OCI-LY7 (cell line): ENCODE measurements at places on chromosomes 6 and 20.

GRCh38 chr20:37436527-37437186 lies 84.4 kb upstream of the NNAT start:
- DNase-seq, result no peak

DNA sequence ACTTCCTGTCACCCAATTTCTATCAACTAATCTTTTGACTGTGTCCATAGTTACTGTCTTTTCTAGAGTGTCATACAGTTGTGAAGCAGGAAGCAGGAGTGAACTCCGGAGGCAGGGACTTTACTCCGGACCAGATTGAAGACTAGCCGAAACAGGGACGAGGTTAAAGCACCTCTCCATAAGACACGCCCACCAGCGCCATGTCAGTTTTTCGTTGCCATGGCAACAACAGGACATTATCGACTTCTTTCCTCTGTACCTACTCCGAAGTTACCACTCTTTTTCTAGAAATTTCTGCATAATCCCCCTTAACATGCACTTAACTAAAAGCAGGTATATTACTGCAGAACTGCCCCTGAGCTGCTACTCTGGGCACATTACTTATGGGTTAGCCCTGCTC lies 25.2 kb downstream of the TRIM38 start:
- no peak for DNase-seq

DNA sequence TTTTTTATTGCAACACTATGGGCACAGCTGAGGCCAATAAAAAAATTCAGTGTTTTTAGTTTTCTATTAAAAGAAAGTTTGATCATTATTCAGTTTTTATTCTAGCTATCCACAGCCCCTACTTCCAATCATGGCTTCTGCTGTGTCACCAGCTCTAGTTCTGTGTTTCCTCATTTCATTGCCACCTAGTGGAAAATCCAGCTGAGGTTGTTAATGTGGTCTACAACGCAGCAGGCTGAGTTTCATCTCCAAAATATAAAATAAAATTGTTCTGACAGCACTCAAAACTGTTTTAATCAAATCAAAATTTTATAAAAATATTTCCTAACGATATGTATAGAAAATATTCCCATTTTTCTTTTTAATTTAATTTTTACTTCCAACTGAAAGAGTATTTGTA lies 13.6 kb downstream of the COL9A1 start:
- DNase-seq, result no peak

DNA sequence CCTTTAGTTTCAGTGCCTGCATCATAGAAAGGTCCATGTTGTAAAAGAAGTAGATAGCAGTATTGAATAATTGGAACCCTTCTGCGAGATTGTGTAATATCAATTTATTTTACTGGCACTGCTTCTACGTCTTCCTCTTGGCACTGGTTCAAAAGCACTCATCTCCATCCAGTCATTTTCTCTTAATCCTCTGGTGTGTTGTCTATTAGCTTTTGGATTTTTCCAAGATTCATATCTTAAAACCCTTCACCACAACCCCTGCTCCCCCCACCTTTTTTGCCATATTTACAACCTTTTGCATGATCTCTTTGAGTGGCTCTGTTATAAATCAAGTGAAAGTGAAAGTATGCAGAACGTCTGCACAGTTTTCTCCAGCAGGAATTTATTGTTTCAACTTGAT lies 76.6 kb upstream of the HSF2 start:
- no peak for DNase-seq

DNA sequence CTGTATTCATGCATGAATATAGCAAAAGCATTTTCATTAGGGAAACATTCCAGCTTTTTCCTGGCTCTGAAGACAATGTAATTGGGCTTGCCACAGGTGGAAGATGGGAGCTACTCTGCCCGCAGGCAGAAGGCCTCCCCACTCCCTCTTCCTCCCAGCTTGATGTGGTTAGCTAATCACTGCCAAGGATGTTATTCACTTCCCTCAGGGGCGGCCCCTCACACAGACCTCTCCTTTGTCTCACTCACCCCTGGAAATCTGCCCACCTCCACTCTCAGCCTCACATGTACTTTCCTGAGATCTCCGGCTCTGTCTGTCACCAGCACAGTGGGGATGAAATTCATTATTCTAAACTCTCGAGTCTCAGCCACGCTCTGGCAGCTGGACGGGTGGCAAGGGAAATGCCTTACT lies 100.7 kb downstream of the ANKRD60 start:
- DNase-seq, result no peak

DNA sequence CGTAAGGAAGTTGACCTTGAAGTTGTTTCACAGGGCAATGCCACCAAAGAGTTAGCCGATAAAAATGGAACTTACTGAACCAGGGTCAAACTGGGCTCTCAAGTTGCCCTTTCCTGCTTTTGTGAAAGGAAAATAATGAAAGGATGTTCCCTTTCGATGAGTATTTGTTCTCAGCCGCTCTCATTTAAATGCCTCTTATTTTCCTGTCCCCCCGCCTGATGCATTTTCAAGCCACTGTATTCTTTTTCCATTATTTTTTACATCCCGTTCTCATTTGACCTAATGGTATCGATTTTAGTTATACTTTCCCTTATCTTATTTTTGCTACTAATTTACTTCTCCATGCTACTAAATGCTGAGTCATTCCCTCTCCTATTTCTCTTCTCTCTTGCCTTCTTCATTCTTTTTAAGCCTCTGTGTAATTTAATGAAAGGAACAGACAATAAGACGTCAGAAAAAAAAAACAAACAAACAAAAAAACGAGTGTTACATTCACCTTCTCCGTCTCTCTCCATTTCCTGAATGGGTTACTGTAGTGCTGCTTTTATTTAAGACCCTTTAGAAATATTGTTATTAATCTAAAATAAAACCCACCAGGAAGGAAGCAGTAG lies 655 bp upstream of the NDUFAF4 start:
- DNase-seq, result peak; percentile 15

DNA sequence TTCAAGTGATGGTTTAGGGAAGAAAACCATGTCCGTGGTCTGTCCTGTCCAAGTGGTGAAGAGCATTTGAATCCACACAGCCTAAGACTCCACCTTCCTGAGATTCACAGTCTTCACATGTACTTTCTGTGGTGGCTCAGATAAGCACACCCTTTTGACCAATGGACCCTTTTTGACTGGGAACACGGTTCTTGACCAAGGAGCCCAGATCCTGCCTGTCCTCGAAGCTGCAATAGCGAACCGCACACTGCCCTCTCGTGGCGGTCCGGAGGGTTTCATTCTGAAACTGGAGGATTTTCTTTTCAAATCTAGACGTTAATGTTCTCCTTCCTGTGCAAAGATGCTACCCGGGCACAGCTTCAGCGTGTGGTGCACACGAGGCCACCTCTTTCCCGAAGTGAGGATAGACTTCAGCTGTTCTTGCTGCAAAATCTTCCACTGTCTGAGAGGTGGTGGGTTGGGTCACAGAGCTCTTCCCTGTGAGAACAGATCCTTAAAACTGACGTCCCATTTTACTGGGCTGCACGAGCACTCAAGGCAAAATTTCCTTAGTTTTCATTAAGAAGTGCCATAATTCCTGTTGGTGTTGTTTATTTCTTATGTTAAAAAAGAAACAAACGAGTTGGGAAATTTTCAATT lies 90.5 kb downstream of the SYNJ2 start:
- peak; percentile 58 for DNase-seq

GRCh38 chr6:105301072-105301503 lies 101.8 kb downstream of the PREP start:
- DNase-seq, result no peak

DNA sequence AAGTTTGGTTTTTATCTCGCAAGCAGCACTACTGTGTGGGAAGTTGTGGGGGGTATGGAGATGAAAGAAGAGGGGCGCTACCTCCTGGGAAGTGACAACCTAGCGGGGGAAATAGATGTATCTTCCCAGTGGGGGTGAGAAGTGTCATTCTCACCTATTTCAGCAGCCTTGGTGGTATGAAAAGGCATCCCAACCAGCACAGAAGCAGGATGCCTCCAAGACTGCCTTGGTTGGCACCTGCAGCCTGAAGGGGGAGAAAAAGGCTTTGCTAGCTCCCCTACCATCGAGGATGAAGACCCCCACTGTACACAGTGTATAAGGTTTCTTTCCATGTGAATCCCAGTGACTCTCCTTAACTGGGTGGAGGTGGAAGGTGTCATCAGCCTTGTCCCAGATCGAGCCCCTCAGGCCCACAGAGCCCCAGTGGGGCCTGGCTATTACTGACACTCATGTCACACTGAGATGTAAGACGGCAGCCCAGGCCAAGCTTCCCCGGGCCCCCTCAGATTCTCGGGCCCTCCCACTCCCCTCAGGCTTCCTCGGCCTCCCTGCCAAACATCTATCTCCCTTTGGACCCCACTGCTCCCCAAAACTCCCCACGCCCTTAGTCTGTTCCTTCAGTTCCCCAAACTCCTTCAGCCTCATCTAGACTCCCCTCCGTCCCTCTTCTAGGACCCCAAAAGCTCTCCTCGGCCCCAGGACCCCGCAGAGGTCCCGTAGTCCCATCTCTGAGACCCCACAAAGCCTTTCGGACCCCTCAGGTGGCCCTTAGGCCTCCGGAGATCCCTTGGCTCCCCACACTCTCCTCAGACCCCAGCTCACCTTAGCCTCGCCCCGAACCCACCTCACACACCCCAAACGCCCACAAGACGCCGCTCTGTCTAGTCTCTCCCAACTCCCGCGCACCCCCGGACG lies 688 bp downstream of the COMMD7 start:
- DNase-seq, result peak; percentile 35

GRCh38 chr6:74805916-74806696 lies 399.7 kb downstream of the COL12A1 start:
- DNase-seq, result no peak

- DNase-seq, result no peak
These were observed 43.6 kb downstream of the FBXL4 start for GRCh38 chr6:98904096-98904495.

GRCh38 chr6:63121166-63121565 lies 90.1 kb upstream of the FKBP1C start:
- no peak for DNase-seq

DNA sequence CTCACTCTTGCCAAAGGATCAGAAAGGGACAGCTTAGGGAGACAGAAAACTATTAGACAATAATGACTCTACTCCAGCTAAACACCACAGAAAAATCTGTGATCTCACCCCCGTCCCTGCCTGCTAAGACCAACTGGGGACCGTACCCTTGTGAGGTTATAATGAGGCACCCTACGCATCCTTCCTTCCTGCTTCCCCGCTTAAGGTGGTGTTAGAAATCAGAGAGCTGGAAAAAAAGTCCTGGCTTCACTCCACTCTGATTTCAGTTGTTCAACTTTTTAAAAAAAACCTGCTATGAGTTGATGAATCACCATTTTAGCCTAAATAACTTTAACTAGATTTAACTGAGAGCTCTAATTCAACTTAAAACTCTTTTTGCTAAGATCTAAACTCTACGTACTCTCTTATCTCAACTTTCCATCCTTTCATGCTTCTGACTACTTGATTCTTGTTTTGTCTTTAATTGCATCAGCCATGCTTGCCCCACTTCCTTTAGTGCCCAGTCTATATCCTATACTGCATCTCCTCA lies 35.8 kb upstream of the TMEM14A start:
- no peak for DNase-seq

GRCh38 chr6:1381481-1382330 lies 7.7 kb upstream of the FOXF2 start:
- DNase-seq, result peak; percentile 37

DNA sequence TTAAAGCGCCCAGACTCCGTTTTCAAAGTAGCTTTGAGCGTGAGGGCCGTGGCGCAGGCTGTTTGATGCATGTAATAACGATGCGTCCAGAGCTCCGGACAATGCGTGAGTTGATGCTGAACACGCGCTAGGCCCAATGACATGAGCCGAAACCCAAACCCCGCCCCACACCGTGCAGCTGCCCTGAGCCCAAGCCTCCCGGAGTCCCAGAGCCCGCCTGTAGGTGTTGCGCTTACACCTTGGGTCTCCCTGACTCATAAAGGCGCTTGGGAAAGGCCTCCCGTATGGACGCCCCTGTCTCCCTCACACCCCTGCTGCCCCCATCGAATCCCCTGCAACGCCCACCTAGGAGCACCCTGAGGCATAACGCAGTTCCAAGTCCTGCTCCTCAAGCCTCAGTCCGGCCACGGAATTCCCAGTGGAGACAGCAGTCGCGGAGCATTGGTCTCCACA lies 87.6 kb downstream of the ERMARD start:
- DNase-seq, result no peak

GRCh38 chr6:13763740-13764381 lies 50.5 kb downstream of the MCUR1 start:
- DNase-seq, result no peak

- DNase-seq, result peak; percentile 65
These were observed 1.6 kb downstream of the ZBTB2 start for GRCh38 chr6:151389618-151390275.

DNA sequence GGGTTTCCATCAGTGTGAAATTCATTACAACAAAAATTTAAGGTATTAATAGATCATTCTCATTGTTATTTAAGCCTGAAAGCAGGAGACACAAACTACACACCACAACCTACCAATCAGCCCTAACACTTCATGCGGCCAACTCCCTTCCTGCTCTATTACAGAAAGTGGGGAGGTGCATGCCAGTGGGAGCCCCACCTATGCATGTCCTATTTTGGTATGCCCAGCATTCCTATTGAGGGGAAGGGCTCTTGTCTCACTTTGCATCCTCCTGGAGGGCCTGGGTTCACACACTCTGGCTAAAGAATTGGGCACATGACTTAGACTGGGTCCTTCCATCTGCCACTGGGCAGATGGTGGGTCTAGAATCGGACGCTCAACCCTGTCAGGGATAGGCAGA lies 450.0 kb downstream of the PTPRT start:
- no peak for DNase-seq

DNA sequence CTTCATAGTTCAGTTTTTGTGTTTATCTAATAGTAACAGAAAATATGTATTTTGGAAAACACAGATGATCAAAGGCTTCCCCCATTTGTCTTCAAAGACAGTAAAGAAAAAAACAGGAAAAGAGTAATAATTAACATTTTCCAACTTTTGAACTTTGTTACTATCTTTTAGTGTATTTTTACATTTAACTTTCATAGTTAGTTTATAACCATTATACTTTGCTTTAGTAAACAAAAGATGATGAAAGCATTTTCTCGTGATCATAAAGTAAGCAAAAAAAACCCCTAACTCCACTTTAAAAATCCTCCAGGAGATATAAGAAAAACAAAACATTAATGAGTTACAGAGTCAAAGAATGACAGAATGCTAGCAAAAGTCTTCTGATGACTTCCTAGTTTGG lies 13.6 kb upstream of the GPRC6A start:
- no peak for DNase-seq

- peak; percentile 50 for DNase-seq
These were observed 13.8 kb downstream of the TBPL1 start for GRCh38 chr6:133966654-133967329.

GRCh38 chr6:79706527-79706926 lies 75.4 kb downstream of the SH3BGRL2 start:
- DNase-seq, result no peak

DNA sequence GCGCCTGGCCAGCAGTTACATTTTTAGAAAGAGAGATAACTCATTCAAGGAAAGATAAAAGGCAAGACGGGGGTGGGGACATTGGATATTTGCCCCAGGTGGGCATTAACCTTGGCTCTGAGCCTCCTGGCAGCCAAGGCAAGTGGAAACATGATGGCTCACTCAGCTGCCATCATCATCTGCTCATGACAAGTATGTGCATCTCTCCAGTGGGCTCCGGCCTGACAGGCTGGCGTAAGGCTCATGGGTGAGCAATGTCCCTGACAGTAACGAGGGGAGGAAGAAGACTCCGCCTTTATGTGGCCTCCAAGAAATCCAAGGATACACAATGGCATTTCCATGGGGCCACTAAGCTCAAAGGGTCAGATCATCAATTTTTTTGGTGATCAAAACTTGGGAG lies 13.3 kb downstream of the ANKRD60 start:
- DNase-seq, result no peak
